Sigmoid colon (tissue), 7 donors: ENCODE measurements at places on chromosomes 6 and 20. TPM values are rescaled to one million over a fixed set of nuclear protein-coding genes. Genes with fewer than 3 reads are reported as not detected.

Gene ADGRF5
- total RNA-seq, result 8.1 TPM

Gene NAA20
- 44.6 TPM for total RNA-seq

Gene OOEP
- not detected for total RNA-seq

Gene PKHD1
- under 0.01 TPM for total RNA-seq

Gene CLPSL2
- total RNA-seq, result not detected

Gene SLC22A7
- not detected for total RNA-seq

Gene SDCBP2
- total RNA-seq, result 3.6 TPM

Gene MAK
- total RNA-seq, result 0.36 TPM

Gene FAM83D
- 291 TPM for total RNA-seq

Gene NRSN1
- 5.4 TPM for total RNA-seq

Gene HRH3
- total RNA-seq, result not detected

Gene SOD2
- total RNA-seq, result 550 TPM

DNA sequence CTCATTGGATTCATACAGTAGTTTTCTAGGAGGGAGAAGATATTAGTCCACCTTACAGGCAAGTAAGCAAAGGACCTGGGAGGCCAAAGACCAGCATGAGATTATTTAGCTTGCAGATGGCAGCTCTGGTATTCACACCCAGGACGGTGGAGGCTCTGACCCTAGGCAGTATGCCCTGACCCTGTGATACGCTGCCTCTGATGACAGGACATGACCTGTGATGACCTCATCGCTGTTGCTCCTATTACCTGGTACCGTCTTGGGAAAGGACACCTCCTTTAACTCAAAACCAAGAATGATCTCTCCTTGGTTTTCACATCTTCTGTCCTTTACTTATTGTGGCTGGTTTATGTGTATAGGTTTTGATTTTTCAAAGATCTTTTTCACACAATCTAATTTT, 298.6 kb downstream of the CLIC5 start:
- no peak for DNase-seq

DNA sequence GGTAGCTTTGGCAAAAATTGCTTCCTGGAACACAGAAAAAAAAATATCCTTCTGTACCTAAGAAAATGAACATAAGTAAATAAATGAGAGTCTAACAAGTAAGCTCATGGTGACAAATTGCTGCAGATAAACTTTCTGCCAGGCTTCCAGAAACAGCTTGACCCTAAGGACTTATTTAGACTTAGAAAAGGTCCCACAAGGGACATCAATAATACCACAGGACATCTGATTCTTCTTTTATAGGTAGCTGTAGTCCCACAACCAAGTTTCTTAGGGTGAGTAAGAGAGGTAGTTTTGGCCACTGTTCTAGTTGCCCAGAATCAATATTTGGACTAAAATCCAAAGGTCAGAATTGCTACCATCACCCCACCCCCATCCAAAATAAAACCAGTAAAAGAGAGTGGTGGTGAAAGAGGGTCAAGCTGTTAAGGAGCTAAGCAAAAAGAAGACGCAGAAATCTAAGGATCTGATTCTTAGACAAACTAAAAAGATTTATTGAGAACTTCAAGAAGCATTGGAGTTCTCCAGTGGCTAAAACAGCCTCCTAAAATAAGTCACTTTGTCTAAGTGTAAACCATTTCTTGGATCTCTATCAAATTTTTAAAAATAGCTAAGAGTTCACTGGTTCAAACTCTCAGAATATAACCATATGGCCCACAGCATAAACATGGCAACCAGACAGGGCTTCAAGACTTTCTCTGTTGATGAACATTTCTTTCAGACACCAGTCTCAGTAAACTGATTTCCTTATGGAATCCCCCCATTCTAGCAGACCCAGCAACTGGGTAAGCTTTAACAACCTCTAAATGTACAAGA, 180.6 kb downstream of the PTPRK start:
- DNase-seq, result no peak

DNA sequence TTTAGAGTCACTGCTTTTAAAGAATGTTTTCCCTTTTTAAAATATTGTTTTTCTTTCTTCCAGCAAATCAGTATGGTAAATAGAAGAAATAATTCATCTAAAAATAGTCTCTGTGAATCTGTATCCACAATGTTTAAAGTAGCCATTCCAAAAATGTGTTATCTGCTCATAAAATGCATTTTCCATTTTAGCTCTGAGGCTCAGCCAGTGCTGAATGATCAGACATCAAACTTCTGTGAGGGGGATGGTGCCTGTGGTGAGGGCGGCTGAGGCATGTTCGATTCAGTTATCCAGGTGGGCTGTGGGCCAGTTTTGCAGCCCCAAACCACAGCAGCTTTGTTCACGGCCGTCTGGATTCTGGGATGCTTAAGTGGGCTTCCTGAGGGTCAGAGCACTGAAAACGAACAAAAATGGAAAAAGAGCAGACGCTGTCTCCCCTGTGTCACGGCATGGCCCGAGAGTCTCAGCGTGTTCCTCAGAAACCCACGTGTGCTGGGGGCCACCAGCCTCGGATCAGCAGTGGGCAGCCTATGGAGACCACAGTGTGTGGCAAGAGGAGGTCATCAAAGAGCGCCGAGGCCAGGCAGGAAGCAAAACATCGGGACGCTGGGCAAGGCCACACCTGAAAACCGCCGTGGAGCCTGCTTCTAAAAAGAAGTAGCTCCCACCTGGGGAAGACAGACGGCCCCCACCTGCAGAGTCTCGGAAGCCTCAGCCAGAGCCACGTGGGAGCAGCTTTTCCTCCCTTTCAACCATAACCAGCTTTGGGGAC, 134.9 kb upstream of the THBS2 start:
- no peak for DNase-seq

DNA sequence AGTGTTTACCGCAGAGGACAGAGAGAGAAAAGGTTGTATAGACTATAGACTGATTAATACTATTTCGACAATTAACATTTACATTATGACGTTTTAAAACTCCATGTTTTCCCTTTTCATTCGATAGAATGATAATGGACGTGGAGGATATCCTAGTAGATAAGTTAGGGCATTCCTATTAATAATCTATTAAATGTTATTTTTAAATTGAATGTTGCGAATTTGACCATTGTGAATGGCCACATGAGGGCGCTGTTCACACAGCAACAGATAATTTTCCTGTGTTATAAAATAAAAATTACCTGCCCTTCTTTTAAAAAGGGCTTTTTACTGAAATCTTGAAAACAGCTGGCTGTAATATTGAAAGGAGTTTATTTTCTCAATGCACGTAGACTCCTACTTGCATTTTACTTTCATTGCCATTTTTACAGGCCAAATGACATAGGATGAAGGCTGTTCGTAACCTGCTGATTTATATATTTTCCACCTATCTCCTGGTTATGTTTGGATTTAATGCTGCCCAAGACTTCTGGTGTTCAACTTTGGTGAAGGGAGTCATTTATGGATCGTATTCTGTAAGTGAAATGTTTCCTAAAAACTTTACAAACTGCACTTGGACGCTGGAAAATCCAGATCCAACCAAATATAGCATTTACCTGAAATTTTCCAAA, 3.3 kb downstream of the ADGRB3 start:
- peak; percentile 66 for DNase-seq

GRCh38 chr6:136031982-136032381, 180.5 kb downstream of the PDE7B start:
- DNase-seq, result no peak

GRCh38 chr20:39358052-39358451, 395.9 kb downstream of the DHX35 start:
- no peak for DNase-seq

- no peak for DNase-seq
Observed at GRCh38 chr6:121437851-121438651, 2.6 kb downstream of the GJA1 start.

DNA sequence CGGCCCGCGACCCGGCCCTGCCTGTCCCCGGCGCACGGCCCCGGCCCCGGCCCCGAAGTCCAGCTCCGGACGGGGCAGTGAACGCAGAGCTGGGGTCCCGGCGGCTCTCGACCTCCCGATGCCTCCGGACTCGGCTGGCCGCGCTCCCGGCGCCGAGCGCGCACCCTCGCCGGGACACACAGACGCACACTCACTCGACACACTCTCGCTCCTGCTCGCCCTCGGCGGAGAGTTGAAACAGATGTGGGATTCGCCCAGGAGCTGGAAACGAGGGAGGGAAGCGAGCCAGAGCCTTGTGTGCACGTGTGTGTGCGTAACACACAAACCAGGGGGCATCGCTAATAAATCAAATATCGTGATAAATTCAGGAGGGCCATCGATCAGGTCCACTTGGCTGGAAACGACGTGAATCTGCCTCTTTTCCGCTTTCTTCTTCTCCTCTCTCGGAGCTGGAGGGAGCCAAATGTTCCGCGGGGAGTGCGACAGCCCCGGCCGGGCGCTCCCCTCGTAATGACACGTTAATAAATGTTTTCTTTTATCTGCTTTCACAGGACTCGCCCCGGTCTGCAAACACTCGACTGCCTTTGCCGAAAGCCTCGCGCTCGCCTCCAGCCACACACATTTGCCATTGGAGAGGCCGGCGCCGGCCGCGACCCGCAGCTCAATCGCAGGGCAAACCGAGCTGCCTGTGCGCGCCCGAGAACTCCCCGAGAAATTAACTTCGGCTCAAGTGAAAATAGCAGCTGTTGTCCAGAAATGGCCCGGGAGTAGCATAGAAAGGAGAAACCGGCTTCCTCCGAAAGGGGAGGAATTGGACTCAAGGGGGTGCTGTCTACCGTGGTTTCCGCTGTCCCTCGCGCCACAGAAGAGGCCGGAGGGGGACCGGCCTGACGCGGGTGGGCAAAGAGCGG, 828 bp upstream of the SULF2 start:
- peak; percentile 87 for DNase-seq

DNA sequence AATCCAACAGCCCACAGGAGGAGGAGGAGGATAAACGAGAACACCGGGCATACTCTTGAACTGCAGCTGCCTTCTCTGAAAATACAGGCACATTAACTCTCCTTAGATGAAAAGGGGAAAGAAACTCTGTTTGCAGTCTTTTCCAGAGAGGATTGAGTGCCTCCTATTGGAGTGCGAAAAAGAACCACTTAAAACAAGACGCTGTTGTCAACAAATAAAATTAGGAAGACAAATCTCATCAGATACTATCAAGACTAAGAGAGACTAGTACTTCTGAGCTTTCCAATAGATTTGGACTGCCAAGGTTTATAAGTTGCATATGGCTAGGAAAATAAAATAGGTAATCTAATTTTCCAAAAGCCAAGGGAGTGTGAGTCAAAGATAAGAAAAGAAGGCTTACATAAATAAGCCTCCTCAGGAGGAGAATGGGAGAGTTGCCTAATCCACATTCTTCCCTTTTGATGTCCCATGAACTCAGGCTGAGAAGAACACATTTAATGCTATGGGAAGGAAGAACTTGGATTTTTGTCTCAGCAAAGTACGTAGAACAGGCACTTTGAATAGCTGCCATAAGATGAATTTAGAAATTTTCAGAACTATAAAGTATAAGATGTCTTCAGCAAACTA, 154.7 kb downstream of the ARHGAP18 start:
- DNase-seq, result no peak

DNA sequence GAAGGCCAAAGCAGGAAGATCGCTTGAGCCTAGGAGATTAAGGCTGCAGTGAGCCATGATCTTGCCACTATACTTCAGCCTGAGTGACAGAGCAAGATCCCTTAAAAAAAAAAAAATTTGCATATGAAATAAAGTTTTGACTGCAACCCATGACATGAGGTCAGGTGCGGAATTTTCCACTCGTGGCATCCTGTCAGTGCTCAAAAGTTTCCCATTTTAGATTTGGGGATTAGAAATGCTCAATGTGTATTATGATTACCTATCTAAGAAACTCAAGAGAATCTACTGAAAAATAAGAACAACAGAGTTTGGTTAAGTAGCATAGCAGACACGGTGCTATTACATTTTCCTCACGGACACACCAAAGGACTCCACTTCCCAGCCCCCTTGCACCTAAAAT, 11.7 kb downstream of the SLC23A2 start:
- DNase-seq, result no peak

GRCh38 chr6:129707028-129707427, 2.9 kb downstream of the ARHGAP18 start:
- DNase-seq, result no peak

GRCh38 chr20:33410081-33410742, 8.9 kb upstream of the CDK5RAP1 start:
- no peak for DNase-seq

GRCh38 chr6:17006543-17006942, 95.3 kb upstream of the STMND1 start:
- DNase-seq, result no peak

DNA sequence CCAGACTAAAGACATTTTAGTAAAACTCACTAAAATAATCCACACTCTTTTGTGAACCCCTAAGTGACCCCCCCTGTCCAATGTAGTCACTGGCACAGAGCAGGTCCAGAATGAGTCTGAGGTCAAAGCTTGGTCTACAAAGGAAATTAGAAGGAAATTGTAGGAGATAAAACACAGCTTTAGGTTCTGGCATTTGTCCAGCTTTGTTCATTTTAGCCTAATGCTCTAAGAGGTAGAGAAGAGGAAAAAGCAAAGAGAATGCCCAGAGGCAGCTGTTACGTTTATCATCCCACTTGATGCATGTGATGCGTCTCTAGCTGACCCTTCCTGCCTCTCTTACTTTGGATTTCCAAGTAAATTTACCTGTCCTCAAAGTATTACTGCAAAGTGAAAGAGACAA, 62.5 kb downstream of the CNKSR3 start:
- DNase-seq, result no peak

DNA sequence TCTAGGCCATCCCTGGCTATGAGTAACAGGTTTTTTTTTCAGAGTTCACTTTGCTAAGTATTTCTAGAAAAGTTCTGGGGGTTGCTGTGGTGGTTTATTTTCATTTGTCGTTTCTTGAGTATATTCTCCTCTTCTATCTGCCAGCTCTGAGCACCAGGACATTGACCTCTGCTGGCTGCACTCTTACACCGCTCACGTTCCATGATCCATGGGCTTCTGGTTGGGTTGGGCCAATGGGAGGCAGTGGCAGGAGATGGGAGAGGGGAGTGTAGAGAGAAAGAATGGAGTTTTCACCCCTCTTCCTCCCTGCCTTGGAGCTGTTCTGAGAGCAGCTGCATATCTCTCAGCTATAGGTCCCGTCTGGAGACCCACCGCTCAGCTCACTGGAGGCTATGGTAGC, 161.0 kb upstream of the ATXN1 start:
- DNase-seq, result no peak

DNA sequence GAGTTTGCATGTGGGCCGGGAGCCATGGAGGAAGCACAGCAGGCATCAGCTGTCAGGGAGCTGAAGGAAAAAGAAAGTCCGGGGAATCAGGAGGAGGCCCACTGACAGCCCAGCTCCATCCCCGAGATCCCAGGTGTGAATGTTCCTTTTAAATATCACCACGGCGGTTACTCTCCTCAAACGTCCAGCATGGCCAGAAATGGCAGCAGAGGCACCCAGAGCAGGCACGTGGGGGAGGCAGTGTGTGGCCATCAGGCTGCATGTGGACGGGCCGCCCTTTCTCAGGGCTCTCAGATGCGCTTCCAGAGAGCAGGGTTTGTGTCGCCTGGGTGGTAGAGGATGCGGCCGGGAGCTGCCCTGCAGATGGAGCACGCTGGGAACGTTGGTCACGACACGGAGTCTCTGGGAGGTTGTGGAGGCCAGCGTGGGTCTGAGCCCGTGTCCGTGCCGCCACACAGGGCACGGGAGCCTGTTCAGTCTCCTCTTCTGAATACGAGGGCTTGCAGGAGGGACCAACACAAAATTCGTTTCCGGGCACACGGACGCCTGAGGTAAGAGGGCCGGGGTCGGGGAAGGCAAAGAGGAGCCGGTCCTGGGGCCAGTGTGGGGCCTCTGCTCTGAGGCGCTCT, 45.3 kb upstream of the DACT2 start:
- DNase-seq, result peak; percentile 67

GRCh38 chr6:160106701-160107100, 14.9 kb upstream of the SLC22A1 start:
- no peak for DNase-seq

GRCh38 chr6:27139756-27140579, 107.5 kb upstream of the PRSS16 start:
- no peak for DNase-seq
